Heart right ventricle (tissue), 16 donors: ENCODE measurements at places on chromosomes 12 and 14. TPM values are rescaled to one million over a fixed set of nuclear protein-coding genes. Genes with fewer than 3 reads are reported as not detected.

The OR11H6 gene
- not detected for total RNA-seq

DNA sequence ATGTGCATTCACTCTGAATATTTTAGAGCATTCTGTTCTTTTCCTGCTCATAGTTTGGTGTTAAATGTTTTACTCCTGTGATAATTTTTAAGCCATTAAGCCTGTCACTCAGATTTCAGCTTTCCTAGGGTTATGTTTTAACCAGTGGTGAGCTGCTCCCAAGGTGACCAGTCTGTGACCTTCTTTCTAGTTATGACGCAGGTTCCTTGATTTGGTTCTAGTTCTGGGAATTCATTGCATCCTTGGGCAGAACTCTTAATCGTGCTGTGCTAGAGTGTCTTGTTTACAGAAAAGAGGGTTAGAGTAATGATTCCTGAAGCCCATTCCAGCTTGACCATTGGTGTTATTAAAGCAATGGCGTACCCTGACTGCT, 2.2 kb downstream of the GABARAPL1 start:
- DNase-seq = no peak
- peaks cover 56% of the 10 kb centered on the region for H3K4me1 ChIP-seq
- H3K4me3 ChIP-seq = peak overlapping the region; percentile 64
- H3K27me3 ChIP-seq = no peaks in the 10 kb centered on the region
- peaks cover 17% of the 10 kb centered on the region for H3K36me3 ChIP-seq

DNA sequence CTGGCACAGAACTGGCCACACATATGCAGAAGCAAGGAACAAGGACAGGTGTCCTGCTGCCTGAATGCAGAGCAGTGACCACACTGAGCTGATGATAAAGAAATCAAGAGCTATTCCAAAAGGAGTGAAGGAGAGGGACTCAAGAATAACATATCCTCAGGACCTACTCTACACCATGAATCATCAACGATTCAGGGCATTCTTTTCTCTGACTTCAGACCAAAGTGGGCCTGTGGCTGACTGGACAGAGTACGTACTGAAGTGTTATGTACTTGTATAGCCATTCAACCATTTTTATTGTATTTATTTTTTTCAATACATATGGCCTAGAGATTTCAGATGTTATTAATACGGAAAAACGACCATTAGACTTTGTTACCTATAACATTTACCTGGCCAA, 177.5 kb upstream of the TMTC1 start:
- no peak for DNase-seq
- H3K27ac ChIP-seq = no peak overlapping the region

- no peaks in the 10 kb centered on the region for H3K36me3 ChIP-seq
- H3K4me1 ChIP-seq = peaks cover 19% of the 10 kb centered on the region
- no peaks in the 10 kb centered on the region for H3K27me3 ChIP-seq
- DNase-seq = no peak
- H3K4me3 ChIP-seq = no peak overlapping the region
These were observed 61.0 kb downstream of the LRRC74A start for GRCh38 chr14:76887191-76887590.

The USP44 gene
- 0.88 TPM for total RNA-seq

DNA sequence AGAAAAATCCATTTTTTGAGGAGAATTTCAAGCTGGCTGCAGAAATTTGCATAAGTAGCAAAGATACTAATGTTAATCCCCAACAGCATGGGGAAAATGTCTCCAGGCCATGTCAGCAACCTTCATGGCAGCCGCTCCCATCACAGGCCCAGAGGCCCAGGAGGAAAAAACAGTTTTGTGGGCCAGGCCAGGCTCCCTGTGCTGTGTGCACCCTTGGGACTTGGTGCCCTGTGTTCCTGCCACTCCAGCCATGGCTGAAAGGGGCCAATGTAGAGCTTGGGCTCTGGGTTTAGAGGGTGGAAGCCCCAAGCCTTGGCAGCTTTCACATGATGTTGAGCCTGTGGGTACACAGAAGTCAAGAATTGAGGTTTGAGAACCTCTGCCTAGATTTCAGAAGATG, 76.3 kb downstream of the MGAT4C start:
- H3K27me3 ChIP-seq = no peaks in the 10 kb centered on the region
- DNase-seq = no peak
- no peak overlapping the region for H3K27ac ChIP-seq
- no peak overlapping the region for H3K4me3 ChIP-seq
